ENCODE measurements at places on chromosomes 16 and 17.

DNA sequence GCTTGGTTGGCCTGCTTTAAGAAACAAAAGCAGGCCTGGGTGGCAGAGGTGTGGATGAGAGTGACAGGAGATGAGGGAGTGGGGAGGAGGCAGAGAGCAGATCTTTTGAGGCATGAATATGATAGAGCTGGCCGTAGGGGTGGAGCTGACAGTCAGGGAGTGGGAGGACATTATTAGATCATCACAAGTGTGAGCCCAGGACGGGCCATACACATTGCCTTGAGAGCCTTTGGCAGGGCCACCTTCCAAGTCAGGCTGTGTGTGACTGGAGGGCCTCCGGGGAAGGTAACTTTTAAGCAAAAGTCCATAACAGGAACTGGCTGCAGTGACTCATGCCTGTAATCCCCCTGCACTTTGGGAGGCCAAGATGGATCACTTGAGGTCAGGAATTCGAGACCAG, 26.3 kb downstream of the GINS3 start:
- no peak for DNase-seq

DNA sequence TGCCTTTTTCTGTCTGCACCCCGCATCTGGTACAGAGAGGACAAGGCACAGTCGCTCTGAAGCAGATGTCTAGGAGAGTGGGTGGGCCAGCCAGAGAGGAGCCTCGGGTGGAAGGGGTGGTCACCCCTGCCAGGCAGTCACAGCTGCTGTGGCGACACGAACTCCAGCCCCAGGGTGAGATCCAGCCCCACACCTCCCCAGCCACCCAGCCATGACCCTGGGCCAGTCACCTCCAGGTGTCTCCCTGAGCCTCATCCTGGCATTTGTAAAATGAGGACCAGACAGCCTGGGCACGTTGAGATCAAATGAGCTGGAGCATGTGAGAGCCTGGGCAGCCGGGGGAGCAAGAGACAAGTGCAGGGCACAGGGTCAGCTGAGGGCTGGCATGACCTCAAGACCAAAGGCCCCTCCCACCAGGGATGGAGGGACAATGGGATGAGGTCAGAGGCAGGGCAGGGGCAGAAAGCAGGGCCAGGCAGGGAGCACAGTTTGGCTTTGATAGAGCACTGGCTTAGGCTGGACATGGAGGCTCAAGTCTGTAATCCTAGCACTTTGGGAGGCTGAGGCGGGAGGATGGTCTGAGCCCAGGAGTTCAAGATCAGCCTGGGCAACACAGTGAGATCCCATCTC, 7.7 kb downstream of the ADAM11 start:
- no peak for DNase-seq

DNA sequence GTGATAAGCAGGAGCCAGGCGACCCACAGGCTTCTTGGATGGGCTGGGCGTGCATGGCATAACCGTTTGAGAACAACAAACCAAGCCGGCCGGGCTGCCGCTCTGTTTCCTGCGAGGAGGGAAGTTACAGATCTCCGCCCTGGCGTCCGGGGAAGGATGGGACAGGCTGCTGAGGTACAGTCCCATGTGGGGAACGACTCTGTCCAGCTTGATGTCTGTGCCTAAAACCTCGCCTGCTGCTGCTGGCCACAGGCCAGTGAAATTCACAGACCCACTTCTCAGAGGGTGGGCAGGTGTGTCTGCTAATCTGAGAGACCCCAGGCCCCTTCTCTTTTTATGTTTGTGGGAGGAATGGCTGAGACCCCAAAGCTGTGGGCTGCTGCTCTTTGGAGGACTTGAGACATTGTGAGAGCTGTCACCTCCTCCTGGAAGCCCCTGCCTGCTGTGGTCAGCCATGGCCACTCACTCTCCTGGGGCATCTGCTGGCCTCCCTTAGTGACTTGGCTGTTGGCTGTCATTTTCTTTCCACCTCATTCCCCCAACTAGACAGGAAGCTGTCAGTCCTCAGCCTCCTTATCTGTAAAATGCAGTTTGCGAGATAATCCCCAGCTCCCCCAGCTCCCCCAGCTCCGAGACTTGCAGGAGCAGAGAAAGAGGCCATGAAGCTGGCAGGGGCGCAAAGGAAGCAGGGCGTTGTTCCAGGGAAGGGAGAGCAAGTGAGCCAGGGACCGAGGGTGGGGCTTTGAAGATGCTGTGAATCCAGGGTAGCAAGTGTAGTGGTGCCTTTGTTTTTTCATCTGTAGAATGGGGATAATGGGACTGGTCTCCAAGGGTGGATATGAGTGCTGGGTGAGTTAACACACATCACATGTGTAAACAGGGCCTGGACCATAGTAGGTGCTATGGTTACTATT, 51.0 kb downstream of the CMIP start:
- no peak for DNase-seq

DNA sequence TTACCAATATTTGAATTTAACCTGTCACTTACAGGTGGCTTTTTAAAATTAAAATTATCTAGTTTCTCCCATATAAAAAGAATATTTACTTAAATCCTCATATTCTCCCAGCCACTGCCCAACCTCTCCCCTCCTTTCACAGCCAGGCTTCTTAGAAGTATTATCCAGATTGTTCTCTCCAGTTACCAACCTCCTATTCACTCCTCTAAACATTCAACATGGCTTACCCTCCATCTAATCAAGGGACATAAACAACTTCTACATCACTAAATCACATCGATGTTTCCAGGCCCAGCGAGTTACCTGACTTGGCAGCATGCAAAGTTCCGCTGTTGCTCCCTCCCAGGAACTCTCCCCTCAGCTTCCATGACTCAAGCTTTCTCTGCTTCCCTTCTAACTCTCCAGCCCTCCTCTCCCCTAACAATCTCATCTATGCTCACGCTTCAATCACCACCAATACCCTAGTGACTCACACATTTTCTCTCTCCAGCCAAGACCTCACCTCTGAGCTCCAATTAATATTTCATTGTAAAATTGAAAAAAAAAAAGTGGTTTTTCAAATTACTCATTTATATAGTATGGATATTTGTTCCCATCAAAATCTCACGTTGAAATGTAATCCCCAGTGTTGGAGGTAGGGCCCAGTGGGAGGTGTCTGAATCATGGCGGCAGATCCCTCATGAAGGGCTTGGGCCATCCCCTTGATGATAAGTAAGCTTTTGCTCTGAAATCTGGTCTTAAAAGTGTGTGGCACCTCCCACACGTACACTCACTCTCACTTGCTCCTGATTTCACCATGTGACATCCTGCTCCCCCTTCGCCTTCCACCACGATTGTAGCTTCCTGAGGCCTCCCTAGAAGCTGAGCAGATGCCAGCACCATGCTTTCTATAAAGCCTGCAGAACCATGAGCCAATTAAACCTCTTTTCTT, 88.5 kb downstream of the HELZ start:
- peak; percentile 16 for DNase-seq

DNA sequence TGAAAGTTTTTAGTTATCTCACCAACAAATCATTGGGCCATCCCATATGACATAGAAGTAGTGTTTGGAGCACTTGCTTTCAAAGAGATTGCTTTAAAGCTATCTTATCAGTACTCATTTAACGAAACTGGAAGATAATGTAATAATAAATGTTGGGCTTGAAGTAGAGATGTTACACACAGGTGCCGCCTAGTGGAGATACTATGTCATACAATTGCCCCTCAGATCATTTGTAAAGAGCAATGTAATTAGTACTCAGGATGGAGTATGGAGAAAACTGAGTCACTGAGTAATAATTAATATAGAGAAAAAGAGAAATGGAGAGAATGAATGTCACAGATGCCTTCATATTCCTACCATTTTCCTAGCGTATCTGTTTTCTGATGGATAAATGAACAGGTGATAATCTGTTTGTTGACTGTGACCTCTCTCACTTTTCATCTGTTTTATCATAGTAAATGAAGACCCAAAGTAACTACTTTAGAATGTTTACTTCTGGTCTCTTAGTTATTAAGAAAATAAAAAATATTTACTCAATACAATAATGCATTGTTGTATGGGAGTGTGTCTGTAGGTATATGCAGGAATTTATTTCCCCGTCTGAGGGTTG, 80.4 kb downstream of the EFCAB5 start:
- DNase-seq = peak; percentile 8

- DNase-seq = no peak
Measured at GRCh38 chr17:1977583-1978395, 47.3 kb downstream of the RTN4RL1 start.

DNA sequence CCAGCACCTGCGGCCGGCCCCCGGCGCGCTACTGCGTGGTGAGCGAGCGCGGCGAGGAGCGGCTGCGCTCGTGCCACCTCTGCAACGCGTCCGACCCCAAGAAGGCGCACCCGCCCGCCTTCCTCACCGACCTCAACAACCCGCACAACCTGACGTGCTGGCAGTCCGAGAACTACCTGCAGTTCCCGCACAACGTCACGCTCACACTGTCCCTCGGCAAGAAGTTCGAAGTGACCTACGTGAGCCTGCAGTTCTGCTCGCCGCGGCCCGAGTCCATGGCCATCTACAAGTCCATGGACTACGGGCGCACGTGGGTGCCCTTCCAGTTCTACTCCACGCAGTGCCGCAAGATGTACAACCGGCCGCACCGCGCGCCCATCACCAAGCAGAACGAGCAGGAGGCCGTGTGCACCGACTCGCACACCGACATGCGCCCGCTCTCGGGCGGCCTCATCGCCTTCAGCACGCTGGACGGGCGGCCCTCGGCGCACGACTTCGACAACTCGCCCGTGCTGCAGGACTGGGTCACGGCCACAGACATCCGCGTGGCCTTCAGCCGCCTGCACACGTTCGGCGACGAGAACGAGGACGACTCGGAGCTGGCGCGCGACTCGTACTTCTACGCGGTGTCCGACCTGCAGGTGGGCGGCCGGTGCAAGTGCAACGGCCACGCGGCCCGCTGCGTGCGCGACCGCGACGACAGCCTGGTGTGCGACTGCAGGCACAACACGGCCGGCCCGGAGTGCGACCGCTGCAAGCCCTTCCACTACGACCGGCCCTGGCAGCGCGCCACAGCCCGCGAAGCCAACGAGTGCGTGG, 1.5 kb downstream of the NTN1 start:
- peak; percentile 23 for DNase-seq

GRCh38 chr16:71956486-71956885, 43.7 kb downstream of the PKD1L3 start:
- no peak for DNase-seq

- no peak for DNase-seq
Measured at GRCh38 chr16:10787304-10787703, 31.3 kb downstream of the TVP23A start.

DNA sequence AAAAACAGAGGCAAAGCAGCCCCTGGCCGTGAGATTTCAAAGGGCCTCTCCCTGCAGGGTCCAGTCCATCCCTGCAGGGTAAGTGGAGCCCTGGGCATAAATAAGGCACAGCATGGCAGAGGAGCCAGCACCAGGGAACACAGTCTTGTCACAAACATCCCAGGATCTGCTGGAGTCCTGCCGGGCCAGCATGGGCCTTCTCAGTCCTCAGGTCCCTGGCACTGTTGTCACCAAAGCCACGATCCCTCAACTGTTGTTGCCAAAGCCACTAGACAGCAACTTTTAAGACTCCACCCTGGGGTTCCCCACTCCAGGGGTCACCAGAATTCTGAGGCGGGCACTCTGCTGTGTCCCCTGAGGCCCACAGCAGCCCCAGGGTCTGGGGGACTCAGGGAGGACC, 47.8 kb upstream of the BAHCC1 start:
- no peak for DNase-seq

DNA sequence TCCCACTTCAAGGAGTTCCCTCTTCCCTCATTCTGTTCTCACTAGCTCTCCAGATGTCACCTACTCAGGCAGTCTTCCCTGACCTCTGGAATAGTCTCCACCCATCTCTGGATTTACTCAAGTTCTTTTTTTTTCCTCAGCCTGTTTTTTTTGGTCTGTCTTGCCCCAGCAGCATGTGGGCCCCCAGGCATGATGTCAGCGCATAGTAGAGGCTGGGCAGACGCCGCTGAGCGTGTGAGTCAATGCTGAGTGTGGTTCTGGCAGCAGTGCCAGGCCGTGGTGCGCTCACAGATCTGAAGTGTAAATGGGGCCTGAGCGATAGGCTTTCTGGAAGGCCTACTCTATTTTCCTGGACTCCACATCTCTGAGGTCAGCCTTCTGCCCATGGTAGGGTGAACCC, 2.7 kb upstream of the KCNJ18 start:
- no peak for DNase-seq

DNA sequence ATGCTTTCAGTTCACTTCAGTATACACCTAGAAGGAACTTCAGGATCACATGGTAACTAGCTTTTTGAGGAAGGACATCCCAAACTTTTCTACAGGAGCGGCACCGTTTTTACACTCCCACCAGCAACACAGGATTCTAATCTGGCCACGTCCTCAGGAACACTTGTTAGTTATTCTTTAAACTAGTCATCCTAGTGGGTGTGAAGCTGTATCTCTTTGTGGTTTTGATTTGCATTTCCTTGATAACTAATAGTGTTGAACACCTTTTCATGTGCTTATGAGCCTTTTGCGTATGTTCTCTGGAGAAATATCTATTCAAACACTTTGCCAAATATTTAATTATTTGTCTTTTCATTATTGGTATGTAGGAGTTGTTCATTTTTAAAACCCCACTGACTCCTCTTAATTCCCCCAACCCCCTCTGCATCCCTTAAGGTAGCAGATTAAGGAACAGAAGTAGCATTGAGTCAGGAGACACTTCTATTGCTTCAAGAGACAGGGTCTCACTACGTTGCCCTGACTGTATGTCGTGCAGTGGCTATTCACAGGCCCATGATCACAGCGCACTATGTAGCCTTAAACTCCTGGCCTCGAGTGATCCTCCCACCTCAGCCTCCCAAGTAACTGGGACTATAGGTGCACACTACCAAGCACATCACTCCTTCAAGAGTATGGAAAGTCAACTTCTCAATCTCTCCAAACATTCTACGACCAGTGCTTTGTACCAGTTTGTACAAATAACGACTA, 25.4 kb downstream of the YWHAE start:
- DNase-seq = no peak

DNA sequence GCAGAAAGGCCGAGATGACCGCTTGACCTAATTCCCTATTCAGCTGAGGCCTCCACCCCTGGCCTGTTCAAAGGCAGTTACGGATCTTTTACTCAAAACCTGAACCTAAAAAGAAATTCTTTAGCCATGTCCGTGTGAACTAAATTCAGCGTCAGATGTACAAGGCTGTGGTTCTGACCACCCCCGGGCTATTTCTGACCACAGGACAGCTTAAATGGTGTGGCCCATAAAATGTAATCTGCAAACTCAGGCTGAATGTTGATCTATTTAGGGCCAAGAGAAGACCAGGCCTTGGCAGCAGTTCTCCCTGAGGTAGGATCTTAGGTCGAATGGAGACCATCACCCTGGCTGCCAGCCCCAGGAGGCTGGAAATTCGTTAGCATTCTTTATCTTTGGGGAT, 485.5 kb downstream of the WWOX start:
- DNase-seq = no peak
